ENCODE measurements at places on chromosomes 13 and 19. TPM values are rescaled to one million over a fixed set of nuclear protein-coding genes. Genes with fewer than 3 reads are reported as not detected.

GRCh38 chr13:37027639-37028038, 27.1 kb downstream of the EXOSC8 start:
- DNase-seq: no peak

DNA sequence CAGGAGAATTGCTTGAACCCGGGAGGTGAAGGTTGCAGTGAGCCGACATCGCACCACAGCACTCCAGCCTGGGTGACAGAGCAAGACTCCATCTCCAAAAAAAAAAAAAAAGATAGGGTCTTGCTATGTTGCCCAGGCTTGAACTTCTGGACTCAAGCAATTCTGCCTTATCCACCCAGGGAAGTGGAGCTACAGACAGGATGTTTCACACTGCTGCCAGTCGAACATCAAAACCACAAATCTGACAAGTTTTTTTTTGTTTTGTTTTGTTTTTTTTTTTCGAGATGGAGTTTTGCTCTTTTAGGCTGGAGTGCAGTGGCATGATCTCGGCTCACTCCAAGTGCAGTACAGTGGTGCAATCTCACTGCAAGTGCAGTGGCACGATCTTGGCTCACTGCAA, 10.8 kb downstream of the XPO4 start:
- no peak for DNase-seq

DNA sequence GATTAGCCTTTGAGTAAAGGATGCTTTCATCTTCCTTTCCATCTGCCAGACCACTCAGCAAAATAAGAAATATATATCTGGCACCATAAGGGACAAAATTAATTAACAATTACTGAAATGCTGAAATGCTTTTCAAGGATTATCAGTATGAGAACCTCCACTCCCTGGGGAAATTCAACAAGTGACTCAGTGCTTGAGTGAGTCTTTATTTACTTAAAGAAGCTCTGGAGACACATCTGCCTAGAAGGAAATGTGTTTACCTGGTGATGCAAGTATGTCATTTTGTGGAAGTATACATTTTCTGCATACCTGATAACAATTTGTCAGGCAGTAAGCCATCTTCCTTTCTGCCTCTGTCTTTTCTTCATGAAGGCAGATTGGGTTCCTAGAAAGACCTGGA, 23.4 kb downstream of the ZNF560 start:
- DNase-seq: no peak

DNA sequence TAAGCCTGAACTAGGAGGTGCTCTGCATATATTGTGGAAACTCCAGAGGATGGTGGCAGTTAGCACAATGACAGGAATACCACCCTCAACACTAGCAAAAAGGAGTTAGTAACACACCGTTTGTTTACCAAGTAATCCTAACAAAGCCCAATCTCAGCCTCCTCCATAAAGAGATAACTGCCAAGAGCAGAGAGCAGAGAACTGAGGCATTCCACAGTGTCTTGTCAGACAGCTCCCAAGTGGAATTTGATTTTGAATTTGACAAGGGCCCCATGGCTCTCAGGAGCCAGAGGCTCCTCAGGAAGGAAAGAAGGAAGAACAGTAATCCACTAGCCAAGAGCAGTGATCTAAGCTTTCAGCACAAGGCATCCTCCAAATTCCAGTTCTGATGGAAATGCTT, 298.6 kb downstream of the DCLK1 start:
- no peak for DNase-seq

The ERFL gene
- total RNA-seq: 4.7 TPM

Measured in CD4-positive, CD25-positive, alpha-beta regulatory T cell (primary cell).